NT2/D1 (cell line): ENCODE measurements at places on chromosomes 3 and 15.

- DNase-seq: no peak
Measured at GRCh38 chr3:184814214-184814613, 2.2 kb downstream of the VPS8 start.

GRCh38 chr15:63458026-63458425 lies 46.4 kb upstream of the USP3 start:
- DNase-seq: no peak

- DNase-seq: no peak
Measured at GRCh38 chr3:37862903-37863815, 1.5 kb downstream of the CTDSPL start.

GRCh38 chr3:21054064-21054463 lies 696.9 kb downstream of the ZNF385D start:
- no peak for DNase-seq

GRCh38 chr3:23819599-23820360 lies 14.0 kb downstream of the UBE2E1 start:
- DNase-seq: no peak

GRCh38 chr15:78617516-78617915 lies 3.3 kb downstream of the CHRNA3 start:
- DNase-seq: no peak

- no peak for DNase-seq
Measured at GRCh38 chr3:183634707-183635106, 716 bp upstream of the KLHL24 start.

DNA sequence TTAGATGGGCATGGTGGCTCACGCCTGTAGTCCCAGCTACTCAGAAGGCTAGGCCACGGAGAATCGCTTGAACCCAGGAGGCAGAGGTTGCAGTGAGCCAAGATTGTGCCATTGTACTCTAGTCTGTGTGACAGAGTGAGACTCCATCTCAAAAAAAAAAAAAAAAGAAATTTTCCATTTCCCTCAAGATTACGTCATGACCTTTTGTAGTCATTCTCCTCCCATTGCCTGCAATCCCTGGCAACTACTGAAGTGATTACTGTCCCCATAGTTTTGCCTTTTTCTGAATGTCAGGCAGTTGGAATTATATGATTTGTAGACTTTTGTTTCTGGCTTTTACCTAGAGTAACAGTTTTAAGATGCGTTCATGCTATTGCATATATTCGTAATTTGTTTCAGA lies 28.0 kb downstream of the WDR76 start:
- DNase-seq: no peak

DNA sequence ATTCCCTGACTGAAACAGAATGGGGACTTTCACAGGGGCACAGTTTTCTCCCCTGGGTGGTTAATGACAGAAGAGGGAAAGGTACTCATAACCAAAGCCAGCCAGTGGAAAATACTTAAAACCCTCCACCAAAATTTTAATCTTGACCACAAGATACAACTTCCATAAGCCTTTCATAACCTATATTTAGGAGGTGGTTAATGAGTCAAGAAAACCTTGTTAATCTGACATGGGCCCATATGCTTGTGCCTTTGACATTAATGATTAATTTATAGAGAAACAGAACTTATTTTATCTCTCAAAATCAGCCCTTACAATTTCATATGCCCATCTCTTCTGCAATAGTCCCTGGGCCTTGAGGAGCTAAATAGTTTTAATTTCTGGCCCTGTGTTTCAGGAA lies 31.2 kb downstream of the IQCF6 start:
- no peak for DNase-seq

- no peak for DNase-seq
Measured at GRCh38 chr15:74445816-74446763, 12.3 kb upstream of the SEMA7A start.

GRCh38 chr15:100687582-100688141 lies 85.3 kb downstream of the ASB7 start:
- no peak for DNase-seq

GRCh38 chr3:60729056-60729455 lies 522.2 kb downstream of the FHIT start:
- DNase-seq: no peak

DNA sequence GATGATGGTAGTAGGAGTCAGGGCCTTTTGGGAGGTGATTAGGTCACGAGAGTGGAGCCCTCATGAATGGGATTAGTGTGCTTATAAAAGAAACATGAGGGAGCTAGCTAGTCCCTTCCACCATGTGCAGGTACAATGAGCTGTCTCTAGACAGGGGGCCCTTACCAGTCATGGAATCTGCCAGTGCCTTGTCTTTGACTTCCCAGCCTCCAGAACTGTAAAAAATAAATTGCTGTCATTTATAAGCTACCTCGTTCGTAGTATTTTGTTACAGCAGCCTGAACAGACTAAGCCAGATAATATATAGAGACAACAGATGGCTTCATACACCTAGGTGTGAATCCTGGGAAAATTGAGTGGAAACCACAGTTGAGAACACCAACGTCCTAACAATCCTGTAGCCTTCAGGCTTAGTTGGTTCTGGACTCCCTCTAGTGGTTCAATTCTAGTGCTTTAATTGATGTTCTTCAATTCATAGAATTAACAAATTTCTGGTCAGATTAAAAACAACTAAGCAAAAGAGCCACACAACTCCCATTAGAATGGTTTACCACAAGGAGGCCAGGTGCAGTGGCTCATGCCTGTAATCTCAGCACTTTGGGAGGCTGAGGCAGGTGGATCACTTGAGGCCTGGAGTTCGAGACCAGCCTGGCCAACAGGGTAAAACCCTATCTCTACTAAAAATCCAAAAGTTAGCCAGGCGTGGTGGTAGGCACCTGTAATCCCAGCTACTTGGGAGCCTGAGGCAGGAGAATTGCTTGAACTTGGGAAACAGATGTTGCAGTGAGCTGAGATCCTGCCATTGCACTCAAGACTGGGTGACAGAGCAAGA lies 21.3 kb upstream of the GATM start:
- DNase-seq: no peak

- no peak for DNase-seq
Measured at GRCh38 chr15:69807721-69808120, 290.0 kb downstream of the TLE3 start.

DNA sequence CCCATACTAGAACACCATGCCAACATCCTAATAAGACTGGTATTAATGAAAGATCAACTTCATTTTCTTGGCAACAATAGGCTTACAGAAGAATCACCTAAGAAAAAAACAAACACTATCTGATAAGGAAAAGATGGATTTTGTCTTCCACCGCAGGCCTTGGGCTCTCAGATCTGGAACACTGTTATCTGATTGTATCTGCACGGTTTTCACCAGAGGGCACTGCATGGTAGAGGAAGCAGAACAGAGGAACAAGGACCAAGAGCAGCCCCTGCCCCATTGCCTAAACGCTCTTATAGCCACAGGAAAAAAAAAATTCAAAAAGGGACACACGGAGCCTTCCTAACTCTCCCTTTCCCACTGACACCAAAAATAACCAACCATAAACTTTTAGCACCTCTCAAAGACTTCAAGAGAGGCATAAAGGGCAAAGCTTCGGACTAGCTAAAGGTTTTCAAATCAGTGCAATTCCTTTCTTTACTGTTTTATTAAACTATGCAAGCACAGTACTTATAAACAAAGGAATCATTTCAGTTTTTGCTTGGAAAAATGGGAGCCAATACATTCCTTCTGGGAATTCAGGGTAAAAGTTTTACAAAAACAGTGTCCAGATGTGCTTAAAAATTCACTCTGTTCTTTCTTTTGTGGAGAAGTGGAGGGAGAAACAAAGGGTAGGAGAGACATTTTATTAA lies 23.3 kb downstream of the IL17RD start:
- no peak for DNase-seq

DNA sequence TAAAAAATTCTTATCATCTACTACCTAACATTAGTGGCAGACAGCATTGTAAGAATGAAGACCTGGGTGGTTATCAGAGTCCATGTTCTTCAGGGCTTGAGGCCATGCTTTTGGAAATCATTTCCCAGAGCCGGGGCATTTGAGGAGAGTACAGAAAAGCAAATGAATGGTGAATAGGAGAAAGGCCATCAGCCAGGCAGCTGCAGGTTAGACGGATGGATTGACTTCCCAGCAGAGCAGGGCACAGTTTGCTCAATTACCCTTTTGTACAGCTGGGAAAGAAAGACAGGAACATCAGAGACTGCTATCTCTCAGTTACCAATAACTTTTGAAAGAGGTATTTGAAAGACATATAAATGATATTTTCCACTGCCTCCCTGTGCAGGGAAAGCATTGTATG lies 135.6 kb downstream of the ALCAM start:
- no peak for DNase-seq

GRCh38 chr15:36447373-36447772 lies 132.1 kb upstream of the CDIN1 start:
- no peak for DNase-seq

DNA sequence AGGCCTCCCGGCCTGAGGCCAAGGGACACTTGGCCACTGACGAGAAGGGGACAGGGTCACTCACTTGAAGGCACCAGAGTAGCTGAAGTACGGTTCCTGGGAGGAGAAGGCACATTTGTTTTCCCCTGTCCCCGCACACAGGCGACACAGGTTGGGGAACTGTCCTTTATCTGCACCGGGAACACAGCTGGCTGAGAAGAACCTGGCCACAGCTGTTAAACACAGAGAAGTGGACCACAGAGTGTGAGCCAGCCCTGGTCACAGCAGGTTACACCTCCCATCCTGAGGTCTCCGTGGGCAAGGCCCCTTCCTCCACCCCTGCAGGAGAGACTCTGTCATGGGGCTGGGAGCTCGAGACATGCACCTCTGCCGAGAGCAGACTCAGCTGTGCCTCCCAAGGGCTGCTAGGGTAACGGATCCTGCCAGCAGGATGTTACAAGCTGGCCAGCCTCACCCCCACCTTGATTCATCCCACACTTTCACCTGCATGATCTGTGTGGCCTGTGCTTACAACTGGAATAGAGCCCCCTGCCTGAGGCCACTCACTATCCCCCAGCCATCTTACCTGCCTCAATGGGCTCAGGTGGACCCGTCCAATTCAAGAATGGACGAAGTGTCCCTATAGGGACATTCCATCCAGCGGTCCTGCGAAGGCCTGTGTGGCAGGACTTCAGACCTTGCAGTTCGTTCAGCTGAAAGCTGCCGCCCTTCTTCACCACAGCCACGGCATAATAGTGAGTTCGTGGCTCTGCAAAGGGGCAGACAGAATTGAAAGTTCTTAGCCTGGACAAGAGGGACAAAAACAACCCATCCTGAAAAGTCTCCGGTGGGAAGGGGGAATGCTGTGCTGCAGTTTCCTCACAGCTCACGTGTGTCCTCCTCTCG lies 9.2 kb downstream of the LTF start:
- no peak for DNase-seq

- DNase-seq: no peak
Measured at GRCh38 chr15:38202361-38202760, 50.3 kb upstream of the SPRED1 start.

DNA sequence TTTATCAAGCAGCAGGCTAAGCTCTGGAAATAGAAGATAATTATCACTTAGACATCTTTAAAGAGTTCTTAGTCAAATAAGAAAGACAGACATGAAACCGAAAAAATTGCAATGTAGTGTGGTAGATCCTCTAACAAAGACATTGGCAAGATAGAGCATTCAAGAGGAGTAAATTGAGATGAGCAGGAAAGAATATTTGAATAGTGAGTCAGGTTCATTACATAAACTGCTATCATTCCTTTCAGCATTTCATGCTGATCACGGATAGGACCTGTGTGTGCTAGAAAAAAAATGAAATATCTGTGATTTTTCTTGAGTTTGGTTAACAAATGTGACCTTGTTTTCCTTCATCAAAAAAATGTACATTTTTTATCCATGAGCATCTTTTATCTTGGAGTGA lies 460.9 kb downstream of the OTOL1 start:
- DNase-seq: no peak

DNA sequence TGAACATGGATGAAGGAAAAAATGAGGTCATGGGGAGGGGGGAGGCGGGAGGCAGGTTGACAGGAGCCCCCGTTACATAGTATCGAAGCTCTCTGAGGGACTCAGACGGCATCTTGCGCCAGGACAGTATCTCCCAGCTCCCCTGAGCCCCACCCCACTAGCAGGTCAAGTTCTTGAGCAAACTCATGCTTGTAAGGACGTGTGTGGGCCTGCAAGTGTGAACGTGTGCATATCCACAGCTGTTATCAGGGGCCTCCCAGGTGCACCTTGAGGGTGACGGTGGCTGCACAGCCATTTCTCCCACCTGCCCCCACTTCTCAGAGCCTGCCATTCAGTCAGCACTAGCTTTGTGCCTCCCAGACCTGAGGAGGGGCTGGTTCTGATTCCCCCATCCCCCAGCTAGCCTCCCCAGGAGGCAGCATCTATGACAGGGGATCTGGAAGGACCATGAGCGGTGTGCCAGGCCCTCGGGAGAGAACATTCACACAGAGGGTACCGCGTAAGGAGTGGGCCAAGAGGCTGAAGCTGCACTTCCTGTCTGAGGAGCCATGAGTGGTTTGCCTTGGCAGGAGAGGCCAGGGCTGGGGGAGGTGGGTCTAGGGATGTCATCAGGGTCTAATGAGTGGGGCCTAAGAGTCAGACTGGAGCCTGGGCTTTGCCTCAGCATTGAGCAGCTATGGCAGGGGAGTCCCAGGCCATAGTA lies 2.9 kb downstream of the SEMA3F start:
- DNase-seq: no peak

GRCh38 chr15:57183041-57183440 lies 193.3 kb upstream of the CGNL1 start:
- DNase-seq: no peak

DNA sequence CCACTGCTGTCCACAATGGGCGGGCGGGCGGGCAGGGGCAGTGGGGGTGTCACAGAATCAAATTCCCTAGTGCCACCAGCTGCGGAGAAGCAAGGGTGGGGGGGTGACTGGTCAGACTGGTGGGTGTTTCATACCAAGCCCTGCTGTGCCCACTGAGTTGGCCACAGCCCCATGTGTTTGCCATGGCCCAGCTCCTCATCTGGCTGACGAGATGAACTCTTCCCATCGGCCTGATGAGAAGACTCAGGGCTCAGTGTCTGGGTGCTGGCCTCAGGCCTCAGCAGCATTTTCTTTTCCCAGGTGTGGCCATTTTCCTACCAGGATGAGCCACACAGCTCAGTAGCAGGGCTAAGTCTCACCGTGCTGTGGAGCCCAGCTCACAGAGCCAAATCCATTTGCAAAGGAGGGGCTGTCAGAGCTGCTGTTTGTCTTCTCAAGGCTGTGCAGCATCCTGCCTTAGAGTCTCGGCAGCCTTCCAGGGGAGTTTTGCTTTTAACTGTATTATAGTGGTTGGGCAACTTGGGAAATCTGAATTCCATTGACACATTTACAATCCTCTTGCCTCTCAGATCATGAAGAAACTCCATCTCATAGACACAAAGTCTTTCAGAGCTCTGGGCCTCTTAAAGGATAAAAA lies 176.8 kb downstream of the ABHD5 start:
- DNase-seq: no peak

- no peak for DNase-seq
Measured at GRCh38 chr3:197427021-197427420, 128.6 kb upstream of the DLG1 start.
